ENCODE measurements at places on chromosomes 6 and 20. TPM values are rescaled to one million over a fixed set of nuclear protein-coding genes. Genes with fewer than 3 reads are reported as not detected.

DNA sequence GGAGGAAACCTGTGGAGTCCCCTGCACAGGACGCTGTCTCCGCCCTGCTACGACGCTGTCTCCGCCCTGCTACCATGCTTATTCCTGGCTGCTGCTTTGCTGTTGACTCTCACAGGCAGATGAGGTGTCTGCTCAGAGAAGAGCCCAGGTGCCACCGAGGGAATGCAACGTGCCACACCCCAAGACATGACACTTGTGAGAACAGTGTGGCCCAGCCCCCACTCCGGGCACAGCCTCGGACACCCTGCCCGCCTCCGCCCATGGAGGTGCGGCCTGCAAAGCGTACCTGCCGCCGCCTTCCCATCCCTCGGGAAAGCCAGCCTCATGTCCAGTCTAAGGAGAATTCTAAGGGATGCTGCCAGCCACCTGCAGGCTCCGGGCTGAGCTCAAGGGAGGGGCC, 15.6 kb upstream of the MRGBP start:
- DNase-seq = no peak
- H3K27ac ChIP-seq = no peak overlapping the region
- H3K27me3 ChIP-seq = no peaks in the 10 kb centered on the region
- no peaks in the 10 kb centered on the region for H3K4me1 ChIP-seq
- H3K4me3 ChIP-seq = no peak overlapping the region
- no peaks in the 10 kb centered on the region for H3K36me3 ChIP-seq

DNA sequence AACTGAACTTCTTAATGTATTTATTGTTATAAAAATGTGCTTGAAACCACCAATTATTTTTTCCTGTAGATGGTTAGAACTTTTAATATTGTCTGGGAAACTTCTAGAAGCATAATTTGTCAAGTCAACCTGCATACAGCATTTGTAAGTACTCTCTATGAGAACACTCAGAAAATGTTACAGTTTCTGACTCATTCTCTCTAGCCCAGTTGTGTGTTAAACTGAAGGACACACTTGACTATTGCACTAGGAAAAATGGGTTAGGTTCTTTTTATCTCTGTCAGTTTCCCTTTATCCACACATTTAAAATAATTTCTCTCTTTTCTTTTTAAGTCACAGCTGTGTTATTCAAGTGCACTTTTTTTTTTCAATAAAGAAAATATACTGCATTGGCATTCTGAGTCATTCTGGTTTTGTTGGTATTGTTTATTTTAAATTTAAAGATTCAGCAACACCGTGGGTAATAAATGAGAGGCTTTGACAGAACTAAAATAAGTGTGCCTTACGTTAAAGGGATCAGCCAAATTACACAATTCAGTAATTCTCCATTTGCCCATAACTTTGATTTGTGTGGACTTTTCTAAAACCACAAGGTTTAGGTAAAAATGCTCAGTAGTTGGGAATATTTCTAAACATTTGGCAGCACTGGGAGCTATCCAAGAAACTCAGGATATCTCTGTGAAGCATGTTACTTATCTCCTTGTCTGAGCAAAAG, 50.7 kb downstream of the OPN5 start:
- no peak overlapping the region for H3K4me3 ChIP-seq
- no peak overlapping the region for H3K27ac ChIP-seq
- no peaks in the 10 kb centered on the region for H3K36me3 ChIP-seq
- H3K4me1 ChIP-seq = no peaks in the 10 kb centered on the region

GRCh38 chr6:166112580-166112979, 55.1 kb downstream of the TBXT start:
- DNase-seq = no peak
- H3K27me3 ChIP-seq = peaks cover 6% of the 10 kb centered on the region
- H3K4me1 ChIP-seq = no peaks in the 10 kb centered on the region
- peak overlapping the region; percentile 19 for H3K4me3 ChIP-seq
- H3K27ac ChIP-seq = no peak overlapping the region
- no peaks in the 10 kb centered on the region for H3K36me3 ChIP-seq

- no peak for DNase-seq
- H3K4me1 ChIP-seq = no peaks in the 10 kb centered on the region
- no peak overlapping the region for H3K4me3 ChIP-seq
- no peaks in the 10 kb centered on the region for H3K27me3 ChIP-seq
- H3K36me3 ChIP-seq = no peaks in the 10 kb centered on the region
Measured at GRCh38 chr6:153927867-153928266, 111.2 kb upstream of the OPRM1 start.

DNA sequence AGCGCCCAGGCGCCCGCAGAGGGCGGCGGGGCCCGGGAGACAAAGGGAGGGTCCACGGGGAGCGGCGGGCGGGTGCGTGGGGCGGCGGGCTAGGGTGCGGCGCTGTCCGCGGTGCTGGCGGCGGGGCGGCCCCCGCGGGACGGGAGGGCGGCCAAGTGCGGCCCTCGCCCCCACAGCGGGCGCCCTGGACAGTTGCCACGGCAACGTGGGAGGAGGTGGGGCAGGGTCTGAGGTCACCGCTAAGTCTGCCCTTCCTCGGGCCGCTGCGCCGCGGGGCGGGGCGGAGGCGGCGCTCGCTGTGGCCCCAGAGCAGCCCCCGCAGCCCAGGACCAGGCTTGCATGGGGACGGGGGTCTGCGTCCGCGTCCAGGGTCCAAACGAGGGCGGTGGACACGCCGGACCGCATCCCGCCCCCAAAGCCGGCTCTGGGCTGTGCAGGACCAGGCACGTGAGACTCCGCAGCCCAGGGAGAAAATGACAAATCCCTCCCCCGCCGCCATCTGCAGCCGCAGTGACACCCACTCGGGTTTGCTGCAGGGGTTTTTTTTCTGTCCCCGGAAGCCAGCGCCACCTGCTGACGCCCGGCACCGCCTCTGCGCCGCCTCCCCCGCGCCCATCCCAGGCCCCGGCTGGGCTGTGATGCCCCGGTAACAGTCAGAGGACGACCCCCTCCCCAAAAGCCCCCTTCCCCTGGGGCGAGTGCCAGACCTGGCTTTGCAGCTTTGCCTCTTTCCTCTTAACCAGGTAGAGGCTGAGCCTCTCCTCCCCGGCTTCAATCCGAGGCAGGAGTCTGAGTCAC, 36.8 kb downstream of the YTHDF1 start:
- no peak overlapping the region for H3K27ac ChIP-seq
- H3K27me3 ChIP-seq = peaks cover 4% of the 10 kb centered on the region
- no peaks in the 10 kb centered on the region for H3K36me3 ChIP-seq
- DNase-seq = no peak
- H3K4me1 ChIP-seq = peaks cover 11% of the 10 kb centered on the region

DNA sequence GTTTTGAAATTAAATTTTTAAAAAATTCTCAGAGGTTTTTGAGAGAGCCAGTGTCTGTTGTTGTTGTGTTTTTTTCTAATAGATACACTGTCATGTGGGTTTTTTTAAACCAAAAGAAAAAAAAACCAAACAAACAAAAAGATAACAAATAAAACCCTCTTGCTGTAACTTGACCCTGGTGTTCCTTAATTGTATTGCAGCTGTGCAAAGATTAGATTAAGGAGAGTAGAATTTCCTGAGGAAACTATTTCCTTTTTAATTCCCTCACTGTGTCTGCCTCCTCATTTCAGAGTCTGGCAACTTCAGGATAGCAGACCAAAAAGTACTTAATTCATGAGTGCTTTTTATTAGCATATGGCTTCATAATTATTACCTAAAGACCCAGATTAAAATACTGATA, 281.9 kb downstream of the EPM2A start:
- H3K4me3 ChIP-seq = no peak overlapping the region
- H3K27ac ChIP-seq = no peak overlapping the region
- no peaks in the 10 kb centered on the region for H3K27me3 ChIP-seq
- H3K36me3 ChIP-seq = no peaks in the 10 kb centered on the region
- DNase-seq = no peak

- no peak overlapping the region for H3K27ac ChIP-seq
- DNase-seq = no peak
- H3K36me3 ChIP-seq = no peaks in the 10 kb centered on the region
- H3K27me3 ChIP-seq = peaks cover 2% of the 10 kb centered on the region
- H3K4me3 ChIP-seq = no peak overlapping the region
- no peaks in the 10 kb centered on the region for H3K4me1 ChIP-seq
Measured at GRCh38 chr6:25548451-25548850, 103.6 kb upstream of the SCGN start.

- no peaks in the 10 kb centered on the region for H3K27me3 ChIP-seq
- H3K36me3 ChIP-seq = no peaks in the 10 kb centered on the region
- H3K27ac ChIP-seq = no peak overlapping the region
Measured at GRCh38 chr20:58471193-58472164, 43.7 kb downstream of the APCDD1L start.

- H3K4me3 ChIP-seq = no peak overlapping the region
- H3K4me1 ChIP-seq = peaks cover 30% of the 10 kb centered on the region
- peak overlapping the region; percentile 68 for H3K27ac ChIP-seq
- no peak for DNase-seq
- no peaks in the 10 kb centered on the region for H3K27me3 ChIP-seq
- no peaks in the 10 kb centered on the region for H3K36me3 ChIP-seq
Measured at GRCh38 chr6:44202972-44203750, 13.6 kb upstream of the MYMX start.

- H3K27me3 ChIP-seq = no peaks in the 10 kb centered on the region
- peak; percentile 71 for DNase-seq
- peaks cover 4% of the 10 kb centered on the region for H3K4me1 ChIP-seq
- H3K4me3 ChIP-seq = peak overlapping the region; percentile 69
Measured at GRCh38 chr6:27650620-27651370, 177.9 kb upstream of the ZNF184 start.

DNA sequence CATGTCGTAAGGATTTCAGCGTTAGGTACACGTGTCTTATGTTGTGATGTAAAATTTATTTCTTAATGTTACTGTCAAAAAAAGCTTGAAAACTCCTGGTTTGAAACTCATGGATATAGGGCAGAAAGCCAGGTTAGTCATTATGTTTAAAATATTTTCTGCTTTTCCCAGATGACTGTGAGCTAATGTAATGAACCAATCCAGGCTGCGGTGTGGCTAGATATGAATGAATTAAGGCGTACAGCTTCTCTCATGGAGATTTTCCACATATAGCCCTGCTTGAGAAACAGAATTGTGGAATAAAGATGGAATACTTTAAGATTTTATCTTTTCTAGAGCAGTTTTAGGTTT, 80.3 kb upstream of the STMND1 start:
- H3K4me3 ChIP-seq = no peak overlapping the region
- no peaks in the 10 kb centered on the region for H3K4me1 ChIP-seq
- H3K27ac ChIP-seq = no peak overlapping the region
- no peak for DNase-seq
- no peaks in the 10 kb centered on the region for H3K27me3 ChIP-seq

DNA sequence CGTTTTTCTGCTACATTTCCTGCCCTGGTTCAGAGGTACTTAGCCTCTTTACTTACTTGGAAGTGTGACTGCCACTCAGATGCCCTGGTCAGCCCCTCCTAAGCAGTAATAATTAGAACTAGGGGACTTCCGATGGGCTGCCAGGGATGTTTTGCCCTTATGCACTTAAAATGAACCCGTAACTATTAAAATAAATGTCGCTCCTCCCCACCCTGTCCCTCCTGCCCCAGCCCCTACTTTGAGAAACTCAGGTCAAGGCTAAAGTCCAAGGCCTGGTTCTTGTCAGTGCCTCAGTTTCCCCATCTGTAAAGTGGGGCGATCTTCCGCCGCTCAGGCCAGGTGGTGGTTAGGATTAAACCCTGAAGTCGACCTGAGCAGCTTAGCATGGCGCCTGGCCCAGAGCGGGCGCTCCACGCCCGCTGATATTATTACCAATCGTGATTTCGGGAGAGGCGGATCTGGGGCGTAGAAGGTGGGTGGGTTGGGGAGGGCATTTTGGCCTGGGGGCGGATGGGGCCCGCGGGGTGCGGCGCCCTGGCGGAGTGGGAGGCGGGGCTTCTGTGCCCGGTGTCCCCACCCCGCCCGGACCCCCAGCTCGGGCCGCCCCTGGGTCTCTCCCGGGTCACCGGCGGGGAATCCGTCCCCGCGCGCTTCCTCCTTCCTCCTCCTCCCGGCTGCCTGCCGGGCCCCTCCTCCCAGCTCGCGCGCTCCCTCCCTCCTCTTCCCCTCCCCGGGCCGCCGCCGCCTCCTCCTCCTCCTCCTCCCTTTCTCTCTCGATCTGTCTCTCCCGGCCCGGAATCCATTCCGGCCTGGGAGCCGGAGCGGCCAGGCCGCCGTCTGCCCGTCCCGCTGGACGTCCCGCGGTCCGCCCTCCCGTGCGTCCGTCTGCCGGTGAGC, at the start of gene SRC:
Gene SRC (plus strand): TSS at position 802 of the 897 bp plus-strand sequence. CDS start 38,014 bp downstream, outside the sequence.
- no peaks in the 10 kb centered on the region for H3K36me3 ChIP-seq
- no peak for DNase-seq
- H3K4me1 ChIP-seq = peaks cover 6% of the 10 kb centered on the region

DNA sequence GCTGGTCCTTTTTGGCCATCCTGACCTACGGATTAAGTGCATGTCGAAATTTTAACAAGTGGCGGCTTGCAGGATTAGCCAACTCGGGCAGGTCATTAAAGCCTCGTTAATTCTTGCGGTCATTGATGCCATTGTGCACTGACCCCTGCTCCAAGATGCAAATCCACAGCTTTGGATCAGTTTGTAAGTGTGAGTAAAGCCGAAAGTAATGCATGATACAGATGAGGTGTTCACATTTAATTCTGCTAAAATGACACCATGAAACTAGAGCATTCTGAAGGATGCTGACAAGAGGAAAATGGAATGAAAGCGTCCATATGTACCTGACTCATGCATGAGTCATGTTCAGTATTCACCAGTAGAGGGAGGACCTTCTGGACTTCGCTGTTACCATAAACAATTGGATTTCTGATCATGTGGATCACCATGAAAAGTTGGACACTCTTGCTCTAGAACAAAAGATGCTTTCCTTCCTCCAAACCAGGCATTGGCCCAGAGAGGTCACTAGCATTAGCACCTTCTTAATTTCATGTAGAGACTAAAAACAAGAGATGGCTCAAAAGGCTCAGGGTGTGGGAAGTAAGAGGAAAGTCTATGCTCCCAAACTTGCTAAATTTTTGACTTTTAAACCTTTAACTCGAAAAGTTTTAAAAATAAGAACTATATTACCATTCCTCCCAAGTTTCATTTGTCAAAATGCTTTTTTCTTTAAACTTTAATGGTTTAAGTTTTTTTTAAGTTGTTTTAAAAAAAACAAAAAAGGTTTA, 48.0 kb downstream of the MUC22 start:
- H3K4me1 ChIP-seq = peaks cover 11% of the 10 kb centered on the region
- no peaks in the 10 kb centered on the region for H3K36me3 ChIP-seq
- peak; percentile 79 for DNase-seq
- H3K27ac ChIP-seq = no peak overlapping the region
- no peaks in the 10 kb centered on the region for H3K27me3 ChIP-seq
- H3K4me3 ChIP-seq = no peak overlapping the region

- no peaks in the 10 kb centered on the region for H3K36me3 ChIP-seq
- no peak overlapping the region for H3K4me3 ChIP-seq
Measured at GRCh38 chr20:44009679-44009992, 95.0 kb downstream of the TOX2 start.

DNA sequence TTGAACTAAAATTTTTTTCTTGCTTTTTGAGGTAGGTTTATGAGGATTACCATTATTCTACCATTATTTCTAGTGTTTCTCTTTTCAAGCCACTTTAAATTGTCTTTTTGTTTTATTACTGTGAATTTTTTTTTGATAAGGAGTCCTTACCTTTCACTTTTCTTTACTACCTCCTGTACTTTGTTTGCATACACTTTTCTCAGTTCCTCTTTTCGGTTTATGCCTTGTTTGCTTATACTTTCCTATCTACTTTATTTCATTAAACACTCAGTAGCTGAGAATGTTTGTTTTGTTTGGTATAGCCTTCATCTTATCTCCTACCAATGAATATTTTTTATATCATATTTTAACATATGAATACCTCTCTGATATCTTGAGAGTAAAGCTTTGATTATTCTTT, 147.9 kb downstream of the TFAP2B start:
- no peak overlapping the region for H3K27ac ChIP-seq
- no peak for DNase-seq
- no peaks in the 10 kb centered on the region for H3K27me3 ChIP-seq
- H3K4me3 ChIP-seq = no peak overlapping the region

Gene SNAP25
- total RNA-seq = 0.69 TPM

Gene SCGN
- total RNA-seq = not detected

Gene MLN
- not detected for total RNA-seq

Gene SIRPB1
- total RNA-seq = 0.72 TPM
